A549 (cell line): ENCODE measurements at places on chromosomes 11 and 22.

- no peak for DNase-seq
These were observed 321.9 kb downstream of the MIAT start for GRCh38 chr22:26979294-26979693.

- DNase-seq: no peak
These were observed 174.5 kb downstream of the CEP164 start for GRCh38 chr11:117502015-117502778.

DNA sequence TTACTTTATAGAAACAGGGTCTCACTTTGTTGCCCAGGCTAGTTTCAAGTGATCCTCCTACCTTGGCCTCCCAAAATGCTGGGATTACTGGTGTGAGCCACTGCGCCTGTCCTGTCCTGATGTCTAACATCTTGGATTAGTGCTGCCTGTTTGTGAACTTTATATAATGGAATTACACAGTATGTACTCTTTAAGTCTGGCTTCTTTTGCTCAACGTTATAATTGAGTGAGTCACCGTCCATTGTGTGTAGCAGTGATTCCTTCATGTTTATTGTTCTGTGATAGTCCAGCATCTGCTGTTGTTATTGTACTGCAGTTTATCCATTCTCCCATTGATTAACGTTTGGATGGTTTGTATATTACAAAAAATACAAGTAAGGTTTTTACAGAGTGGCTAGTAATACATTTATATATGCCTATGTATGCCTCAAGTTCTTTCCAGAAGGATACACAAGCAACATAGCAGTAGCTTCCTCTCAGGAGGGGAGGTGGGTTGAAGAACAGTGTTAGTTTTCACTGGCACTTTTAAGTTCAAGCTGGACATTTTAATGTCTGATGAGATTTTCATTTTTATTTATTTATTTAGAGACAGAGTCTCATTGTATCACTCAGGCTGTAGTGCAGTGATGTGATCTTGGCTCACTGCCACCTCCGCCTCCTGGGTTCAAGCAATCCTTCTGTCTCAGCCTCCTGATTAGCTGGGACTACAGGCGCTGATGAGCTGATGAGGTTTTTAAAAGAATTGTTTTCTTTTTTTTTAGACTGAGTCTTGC lies 25.2 kb upstream of the MICALL1 start:
- DNase-seq: no peak

DNA sequence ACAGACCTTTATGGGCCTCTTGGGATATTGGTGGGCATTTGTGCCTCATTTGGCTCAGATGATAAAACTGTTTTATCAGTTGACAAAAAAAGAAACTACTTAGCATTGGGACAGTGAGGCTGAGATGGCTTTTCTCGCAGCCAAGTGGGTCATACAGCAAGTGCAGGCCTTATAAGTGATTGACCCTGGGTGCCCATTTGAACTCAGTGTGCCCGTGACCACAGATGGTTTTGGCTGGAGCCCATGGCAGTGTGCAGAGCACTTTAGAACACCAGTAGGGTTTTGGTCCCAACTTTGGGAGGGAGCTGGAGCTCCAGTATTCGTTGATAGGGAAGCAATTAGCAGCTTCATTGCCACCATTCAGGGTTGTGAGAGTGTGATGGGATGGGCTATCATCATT lies 404.5 kb upstream of the LARGE1 start:
- no peak for DNase-seq

DNA sequence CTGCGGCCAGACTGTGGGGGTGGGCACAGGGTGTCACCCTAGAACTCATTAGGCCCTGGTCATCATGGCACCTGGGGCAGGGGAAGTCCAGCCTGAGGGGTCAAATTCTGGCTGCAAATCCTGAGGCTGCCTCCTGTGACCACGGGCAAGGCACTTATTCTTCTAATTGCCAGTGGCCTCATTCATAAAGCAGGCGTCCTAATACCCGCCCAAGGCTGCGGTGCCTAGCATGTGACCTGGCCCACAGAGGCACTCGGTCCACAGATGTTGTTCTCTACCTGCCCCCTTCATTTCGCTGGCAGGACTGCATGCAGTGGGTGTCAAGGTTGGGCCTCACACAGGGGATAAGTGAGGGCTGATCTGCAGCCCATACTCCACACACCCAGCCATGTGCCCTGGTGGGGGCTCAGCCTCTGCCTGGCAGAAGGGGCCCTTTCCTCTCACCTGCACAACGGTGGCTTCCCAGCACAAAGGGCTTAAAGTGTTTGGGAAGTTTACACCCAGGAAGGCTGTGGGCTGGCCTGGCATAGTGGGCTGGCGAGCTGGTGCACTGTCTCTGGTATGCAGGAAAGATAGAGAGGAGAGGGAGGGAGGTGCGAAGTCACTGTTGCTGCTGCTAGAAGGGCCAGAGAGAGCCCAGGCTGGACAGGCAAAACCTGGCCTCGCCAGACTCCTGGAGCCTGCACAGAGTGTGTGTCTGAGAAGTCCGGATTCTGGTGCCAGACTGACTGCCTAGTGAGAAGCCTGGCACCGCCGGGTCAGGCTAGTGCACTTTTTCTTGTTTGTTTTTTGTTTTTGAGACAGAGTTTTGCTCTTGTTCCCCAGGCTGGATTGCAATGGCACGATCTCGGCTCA lies 3.2 kb downstream of the MPST start:
- no peak for DNase-seq
